A549 treated with Hydrocortisone at 1 μM for 4 hours (cell line): ENCODE measurements at places on chromosomes 7 and 10. TPM values are rescaled to one million over a fixed set of nuclear protein-coding genes. Genes with fewer than 3 reads are reported as not detected.

PDE6C gene
- total RNA-seq = not detected in 5 replicates

SPDYE8 gene
- total RNA-seq = not detected in 5 replicates

CYP2C9 gene
- total RNA-seq = 0.06 to 0.14 TPM (median 0.08 TPM) in 3 of 5 replicates, not detected in the others

JAKMIP3 gene
- total RNA-seq = 0.98 to 1.2 TPM (median 1.1 TPM) in 5 replicates
